ENCODE measurements at places on chromosomes 3 and 15.
A peak's percentile ranks its signal among the peaks of the same experiment; 100 is the strongest.

DNA sequence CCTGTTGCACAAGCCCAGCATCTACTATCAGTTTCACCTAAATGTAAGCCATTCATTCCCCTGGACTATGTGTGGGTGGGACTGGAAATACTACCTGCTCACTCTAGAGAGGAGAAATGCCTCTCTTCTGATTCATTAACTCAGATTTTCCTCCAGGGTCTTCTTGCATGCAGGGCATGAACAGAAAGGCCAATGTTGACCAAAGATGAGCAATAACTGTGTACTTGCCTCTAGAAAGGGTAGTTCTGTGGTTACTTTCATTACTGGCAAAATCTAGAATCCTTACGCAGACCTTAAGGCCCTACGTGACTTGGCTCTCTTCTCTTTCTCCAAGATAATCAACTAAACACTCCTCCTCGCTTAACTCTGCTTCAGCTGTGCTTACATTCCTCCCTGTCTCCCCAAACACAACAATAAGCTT lies 81.4 kb upstream of the PSMD6 start:
- DNase-seq, result peak; percentile 87

GRCh38 chr15:73946795-73947370 lies 20.6 kb downstream of the LOXL1 start:
- DNase-seq, result no peak

- peak; percentile 65 for DNase-seq
These were observed 35.5 kb upstream of the CGNL1 start for GRCh38 chr15:57340682-57341259.

- no peak for DNase-seq
These were observed 45.5 kb downstream of the TMEM39A start for GRCh38 chr3:119417771-119418512.

GRCh38 chr15:41561777-41562145 lies 2.7 kb downstream of the TYRO3 start:
- peak; percentile 73 for DNase-seq

DNA sequence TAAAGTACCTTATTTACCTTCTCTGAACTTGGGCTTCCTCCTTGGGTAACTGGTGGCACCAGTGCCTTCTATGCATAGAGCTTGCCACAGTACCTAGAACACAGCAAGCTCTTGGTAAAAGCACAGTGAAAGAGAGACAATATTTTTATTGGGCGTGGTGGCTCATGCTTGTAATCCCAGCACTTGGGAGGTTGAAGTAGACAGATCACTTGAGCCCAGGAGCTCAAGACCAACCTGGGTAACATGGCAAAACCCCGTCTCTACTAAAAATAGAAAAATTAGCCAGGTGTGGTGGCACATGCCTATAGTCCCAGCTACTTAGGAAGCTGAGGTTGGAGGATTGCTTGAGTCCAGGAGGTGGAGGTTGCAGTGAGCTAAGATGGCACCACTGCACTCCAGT lies 285.1 kb downstream of the PTPRG start:
- DNase-seq, result no peak

DNA sequence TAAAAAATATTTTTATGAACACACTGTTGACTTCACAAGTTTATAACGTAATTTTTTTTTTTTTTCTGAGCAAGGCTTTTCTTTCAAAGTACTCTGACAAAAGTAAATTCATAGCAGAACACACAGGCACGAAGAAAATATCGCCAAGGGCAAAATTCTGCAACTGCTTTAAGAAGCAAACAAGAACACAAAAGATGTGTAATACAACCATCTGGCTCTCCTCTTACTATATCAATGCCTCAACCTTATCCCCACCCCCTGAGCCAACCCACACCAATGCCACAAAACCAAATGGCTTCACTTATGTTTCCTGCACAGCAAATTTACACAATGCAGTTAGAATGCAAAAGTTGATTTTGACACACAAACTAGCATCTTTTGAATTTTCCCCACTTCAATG lies 274.2 kb downstream of the FOXP1 start:
- no peak for DNase-seq

DNA sequence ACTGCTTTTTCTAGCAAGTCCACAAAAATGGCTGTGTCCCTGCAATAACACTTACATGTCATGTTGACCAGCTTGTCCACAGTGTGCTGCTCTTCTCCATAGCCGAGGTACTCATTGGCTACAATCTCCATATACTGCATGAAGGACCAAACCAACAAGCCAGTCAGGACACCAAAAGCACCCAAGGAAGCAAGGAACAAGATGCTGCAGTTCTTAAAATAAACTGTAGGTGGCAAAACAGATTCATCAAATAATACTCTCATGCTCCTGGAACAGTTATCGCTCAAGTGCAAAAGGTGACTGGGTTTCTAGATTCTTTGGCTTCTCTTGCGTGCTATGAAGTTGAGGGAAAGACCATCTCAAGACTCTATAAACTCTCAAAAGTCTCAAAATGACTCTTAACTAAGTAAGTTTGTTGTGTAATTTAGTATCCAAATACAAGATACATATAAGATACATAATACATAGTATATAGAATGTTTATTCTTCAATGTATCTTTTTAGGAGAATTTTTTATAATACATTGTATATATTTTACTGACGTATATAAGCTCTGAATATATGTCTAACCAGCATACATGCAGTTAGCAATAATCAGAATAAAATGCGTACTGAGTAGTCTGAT lies 57.0 kb downstream of the NEK10 start:
- DNase-seq, result peak; percentile 79

DNA sequence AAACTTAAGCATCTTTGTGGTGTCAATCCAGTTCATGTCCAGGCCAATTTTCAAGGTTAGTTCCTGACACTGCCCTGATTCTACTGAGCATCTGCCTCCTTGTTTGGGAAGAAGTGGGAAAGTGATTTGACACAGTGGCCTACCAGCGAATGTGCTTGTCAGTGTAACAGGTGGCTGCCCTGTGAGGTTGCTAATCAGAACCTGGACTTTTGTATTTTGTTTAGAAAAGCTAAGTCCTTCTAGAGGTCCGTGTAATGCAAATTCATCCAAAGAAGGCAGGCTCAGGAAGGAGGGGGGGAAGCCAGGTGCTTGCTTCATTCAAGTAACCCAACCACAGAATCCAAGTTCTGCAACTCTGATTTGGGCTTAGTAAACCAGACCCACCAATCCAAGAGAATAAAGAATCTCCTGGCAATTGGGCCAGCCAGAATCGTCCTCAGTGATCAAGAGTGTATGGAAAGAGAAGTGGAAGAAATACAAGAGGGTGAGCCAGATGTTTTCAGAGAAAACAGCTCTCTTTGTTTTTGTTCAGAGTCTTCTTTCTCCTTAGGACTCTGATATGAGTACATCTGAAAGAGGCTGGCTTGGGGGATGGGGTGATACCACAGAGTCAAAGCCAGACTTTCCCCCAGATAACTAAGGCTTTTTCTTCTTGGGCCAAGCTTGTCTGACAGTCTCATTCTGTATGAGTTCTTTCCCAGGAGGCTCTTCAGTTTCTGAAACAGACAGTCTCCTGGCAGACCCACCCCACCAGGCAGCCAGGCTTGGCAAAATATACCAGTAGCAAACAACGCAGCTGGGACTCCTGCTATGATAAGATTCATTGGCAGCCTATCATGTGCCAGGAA lies 508.9 kb upstream of the TBL1XR1 start:
- DNase-seq, result no peak

DNA sequence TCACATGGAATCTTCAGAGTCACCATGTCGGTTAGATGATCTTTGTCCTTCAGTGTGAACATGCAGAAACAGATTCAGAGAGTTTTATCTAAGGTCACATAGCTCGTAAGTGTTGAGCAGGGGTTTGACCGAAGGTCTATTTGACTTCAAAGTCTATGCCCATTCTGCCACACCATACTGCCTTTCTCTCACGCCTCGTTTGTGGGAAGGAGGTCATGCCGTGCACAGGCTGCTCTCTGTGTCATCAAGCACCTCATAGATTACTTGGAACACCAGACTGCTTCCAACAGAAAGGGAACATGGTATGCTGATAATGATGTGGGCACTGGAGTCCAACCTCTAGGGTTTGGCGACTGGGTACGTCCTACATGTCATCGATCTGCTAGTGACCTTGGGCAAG lies 128.8 kb downstream of the SV2B start:
- DNase-seq, result no peak

GRCh38 chr15:80936288-80937078 lies 53.1 kb downstream of the MESD start:
- no peak for DNase-seq

DNA sequence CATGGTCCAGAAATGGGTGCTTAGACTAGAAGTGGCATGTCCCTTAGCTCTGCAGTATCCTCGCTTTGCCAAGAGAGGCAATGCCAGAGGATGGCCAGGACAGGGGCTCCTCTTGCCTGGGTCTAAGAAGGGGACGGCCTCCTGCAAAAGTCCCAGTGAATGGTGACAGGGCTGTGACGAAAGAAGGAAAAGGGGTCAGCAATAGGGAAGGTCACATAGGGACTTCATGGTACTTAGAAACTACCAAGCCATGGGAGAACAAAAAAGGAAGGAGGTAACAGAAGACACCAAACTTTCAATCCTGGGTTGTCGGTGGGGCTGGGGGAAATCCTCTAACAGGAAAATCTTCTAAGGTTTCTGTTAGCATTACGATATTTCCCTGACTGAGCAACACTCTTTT lies 36.2 kb upstream of the ATOSA start:
- no peak for DNase-seq

GRCh38 chr3:58237941-58238681 lies 519 bp downstream of the ABHD6 start:
- peak; percentile 21 for DNase-seq

- DNase-seq, result no peak
These were observed 5.3 kb upstream of the ZNF445 start for GRCh38 chr3:44482721-44483120.

- DNase-seq, result no peak
These were observed 98.4 kb upstream of the PEX5L start for GRCh38 chr3:180135101-180135500.

DNA sequence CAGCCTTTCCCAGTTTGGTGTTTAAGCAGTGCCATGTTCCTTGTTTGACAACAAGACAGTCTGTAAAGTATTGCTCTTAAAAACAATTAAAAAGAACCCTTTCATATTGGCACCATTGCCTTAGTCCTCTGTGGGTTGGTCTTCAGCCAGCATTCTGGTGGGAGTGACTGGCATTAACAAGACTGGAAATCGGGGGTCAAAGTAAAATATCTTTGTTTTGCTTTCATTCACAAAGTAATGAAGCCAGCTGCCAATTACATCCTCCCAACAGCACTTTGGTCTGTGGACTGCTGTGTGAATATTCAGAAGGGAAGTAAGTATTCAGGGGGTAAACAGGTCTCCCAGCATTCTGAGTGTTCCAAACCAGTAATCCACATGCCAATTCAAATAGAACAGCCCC lies 8.3 kb upstream of the VILL start:
- no peak for DNase-seq

GRCh38 chr3:45120359-45121158 lies 25.6 kb downstream of the CDCP1 start:
- peak; percentile 36 for DNase-seq

GRCh38 chr3:154334973-154335420 lies 10.7 kb upstream of the DHX36 start:
- peak; percentile 53 for DNase-seq

- DNase-seq, result no peak
These were observed 485.4 kb downstream of the CNTN3 start for GRCh38 chr3:74129056-74129455.

DNA sequence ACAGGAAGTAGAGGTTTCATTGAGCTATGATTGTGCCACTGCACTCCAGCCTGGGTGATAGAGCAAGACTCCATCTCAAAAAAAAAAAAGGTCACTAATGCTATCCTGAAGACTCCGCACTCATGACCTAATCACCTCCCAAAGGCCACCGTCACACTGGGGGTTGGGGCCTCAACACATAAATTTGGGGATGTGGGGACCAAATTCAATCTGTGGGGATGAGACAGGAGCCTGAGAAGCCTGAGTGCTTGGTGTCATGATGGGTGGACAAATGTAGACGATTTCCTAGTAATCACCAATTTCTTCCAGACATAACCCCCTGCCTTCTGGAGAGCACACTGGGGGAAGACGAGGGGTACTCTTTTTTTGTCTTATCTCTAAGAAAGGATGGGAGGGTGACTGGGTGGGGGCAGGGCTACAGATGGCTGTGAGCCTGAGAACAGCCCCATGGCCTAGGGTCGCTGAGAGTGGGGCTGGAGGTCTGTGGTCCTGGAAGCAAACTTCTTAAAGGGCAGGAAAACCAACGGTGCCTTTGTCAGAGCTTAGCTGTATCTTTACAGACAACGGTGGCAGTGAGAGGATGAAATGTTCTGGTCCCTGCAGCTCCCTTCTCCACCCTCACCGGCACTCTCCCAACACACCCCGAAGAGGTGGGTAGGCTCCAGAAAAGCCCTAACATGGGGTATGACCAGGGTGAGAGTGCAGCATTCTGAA lies 16.6 kb upstream of the KLF13 start:
- no peak for DNase-seq

- peak; percentile 39 for DNase-seq
These were observed 123.2 kb downstream of the IGF1R start for GRCh38 chr15:98771541-98771940.

DNA sequence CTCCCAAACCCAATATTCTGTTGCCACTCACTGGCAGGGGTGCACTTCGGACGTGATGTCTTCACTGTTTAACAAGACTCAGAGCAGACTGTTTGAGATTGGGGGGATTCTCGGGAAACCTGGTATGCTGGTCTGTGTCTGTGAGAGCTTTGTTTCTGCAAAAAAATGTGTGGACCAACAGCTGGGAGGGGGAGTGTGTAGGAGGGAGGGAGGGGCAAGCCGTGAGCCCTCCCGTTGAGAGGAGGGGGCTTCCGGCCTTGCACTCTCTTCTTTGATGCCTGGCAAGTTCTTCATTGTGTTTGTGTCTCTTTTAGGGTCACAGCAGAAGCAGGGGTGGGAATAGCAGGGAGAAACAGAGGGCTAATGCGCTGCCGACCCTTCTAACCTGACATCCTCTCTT lies 74.9 kb upstream of the NDN start:
- DNase-seq, result no peak

DNA sequence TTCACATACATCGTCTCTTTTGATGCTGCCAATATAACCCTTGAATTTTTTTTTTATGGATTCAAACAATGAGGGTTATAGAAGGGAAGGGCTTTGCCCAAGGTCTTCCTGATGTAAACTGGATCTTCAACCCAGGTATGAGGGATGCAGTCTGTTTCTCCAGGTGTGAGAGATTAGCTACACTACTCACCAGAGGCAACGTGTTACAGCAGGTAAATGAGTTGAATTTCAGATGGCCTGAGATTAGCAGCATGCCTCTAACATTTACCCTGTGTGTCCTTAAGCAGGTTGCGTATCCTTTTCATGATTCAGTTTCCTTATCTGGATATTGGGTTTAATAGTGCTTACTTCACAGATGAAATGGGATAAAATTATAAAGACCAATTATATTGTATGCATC lies 1.9 kb downstream of the RTP4 start:
- no peak for DNase-seq

- DNase-seq, result no peak
These were observed 163.4 kb upstream of the IQSEC1 start for GRCh38 chr3:13236557-13237173.

GRCh38 chr3:126245811-126246727 lies 65.7 kb upstream of the ALDH1L1 start:
- peak; percentile 65 for DNase-seq

DNA sequence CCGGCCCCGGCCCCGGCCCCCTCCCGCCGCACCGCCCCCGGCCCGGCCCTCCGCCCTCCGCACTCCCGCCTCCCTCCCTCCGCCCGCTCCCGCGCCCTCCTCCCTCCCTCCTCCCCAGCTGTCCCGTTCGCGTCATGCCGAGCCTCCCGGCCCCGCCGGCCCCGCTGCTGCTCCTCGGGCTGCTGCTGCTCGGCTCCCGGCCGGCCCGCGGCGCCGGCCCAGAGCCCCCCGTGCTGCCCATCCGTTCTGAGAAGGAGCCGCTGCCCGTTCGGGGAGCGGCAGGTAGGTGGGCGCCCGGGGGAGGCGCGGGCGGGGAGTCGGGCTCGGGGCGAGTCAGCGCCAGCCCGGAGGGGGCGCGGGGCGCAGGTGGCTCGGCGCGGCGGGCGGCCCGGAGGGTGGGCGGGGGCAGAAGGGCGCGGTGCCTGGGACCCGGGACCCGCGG lies 352 bp downstream of the CHRD start:
- no peak for DNase-seq

Data from IMR-90 (cell line).